Glomerular endothelial cell (primary cell): ENCODE measurements at places on chromosomes 2 and 18.

DNA sequence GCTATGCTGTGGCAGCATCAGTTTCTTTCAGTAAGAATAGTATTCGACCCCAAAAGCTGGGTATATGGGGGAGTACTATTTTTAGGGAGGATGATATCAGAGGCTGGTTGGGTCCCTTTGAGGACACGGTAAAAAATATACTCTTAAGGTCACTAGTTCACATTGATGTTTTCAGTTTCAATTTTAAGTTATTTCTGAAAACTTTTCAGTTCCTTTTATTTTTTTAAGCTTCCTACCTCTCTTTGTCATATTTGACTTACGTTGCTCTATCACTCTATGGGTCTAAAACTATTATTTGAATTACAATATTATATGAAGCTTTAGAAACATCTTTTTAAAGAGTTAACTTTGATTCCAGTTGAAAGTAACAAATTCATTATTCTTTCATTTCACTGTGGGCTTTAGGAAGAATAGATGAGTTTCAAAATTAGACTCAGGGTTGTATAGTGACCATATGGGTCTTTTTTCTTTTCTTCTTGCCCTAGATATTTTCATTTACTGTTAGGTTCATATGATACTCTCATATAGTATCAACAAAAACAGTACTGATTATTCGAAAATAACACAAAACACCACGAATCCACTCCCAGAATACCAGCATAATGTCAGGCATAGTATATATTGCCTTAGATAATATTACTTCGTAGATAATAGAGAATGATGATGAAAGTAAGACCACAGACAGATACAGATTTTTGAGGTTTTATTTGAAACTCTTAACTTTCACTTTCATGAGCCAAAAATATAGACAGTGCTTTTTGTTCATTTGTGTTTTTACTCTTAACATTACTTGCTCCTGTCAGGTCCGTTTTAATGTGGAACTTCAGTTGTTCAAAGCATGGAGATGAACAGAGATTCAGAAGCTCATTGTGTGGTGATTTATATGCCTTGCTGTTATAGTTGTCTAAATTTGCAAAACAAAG, 9.8 kb downstream of the RMDN2 start:
- DNase-seq = no peak

DNA sequence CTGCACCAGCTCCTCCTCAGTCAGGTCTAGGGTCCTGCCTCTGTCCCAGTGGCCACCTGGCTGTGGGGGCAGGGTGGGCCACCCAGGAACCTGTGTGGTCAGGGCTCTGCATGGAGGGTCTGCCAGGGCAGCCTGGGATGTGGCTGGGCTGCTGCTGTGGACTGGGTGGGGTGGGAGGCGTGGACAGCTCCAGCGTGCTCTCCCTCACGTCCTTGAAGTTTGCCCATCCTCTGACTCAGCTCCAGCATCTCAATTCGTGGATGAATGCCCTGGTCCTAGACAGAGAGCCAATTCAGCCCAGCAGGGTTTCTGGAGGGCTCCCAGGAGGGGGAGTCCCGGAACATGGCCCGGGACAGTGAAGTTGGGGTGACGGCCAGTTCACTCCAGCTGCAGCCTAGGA, 64.3 kb upstream of the EPAS1 start:
- no peak for DNase-seq

GRCh38 chr2:145086910-145087309, 567.0 kb upstream of the ZEB2 start:
- DNase-seq = no peak

- DNase-seq = no peak
Measured at GRCh38 chr18:43277164-43277600, at the start of gene SYT4. Gene SYT4 (minus strand): TSS chr18:43277490. CDS start chr18:43277281, 209 bp downstream.

DNA sequence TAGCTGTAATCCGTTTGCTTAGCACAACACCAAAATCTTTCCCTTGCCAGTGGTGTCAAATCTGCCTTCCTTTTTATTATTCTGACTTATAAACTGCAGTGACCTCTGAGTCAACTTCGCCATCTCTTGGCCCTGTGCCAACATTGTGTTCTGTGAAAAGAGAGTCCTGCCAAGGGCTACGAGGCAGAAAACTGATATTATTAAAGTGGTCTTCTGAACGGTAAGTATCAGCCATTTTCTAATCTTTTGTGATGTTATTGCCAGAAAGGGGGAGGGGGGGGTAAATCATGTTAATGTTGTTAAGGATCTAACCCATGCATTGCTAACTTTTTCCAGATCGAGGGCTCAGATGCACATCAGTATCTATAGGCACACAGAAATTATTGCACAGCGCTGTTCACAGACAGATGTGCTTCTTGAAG, 121.5 kb upstream of the LTBP1 start:
- DNase-seq = peak; percentile 54

- DNase-seq = no peak
Measured at GRCh38 chr2:202169832-202170424, 68.5 kb downstream of the SUMO1 start.

GRCh38 chr2:107278672-107279071, 392.7 kb upstream of the ST6GAL2 start:
- DNase-seq = no peak

DNA sequence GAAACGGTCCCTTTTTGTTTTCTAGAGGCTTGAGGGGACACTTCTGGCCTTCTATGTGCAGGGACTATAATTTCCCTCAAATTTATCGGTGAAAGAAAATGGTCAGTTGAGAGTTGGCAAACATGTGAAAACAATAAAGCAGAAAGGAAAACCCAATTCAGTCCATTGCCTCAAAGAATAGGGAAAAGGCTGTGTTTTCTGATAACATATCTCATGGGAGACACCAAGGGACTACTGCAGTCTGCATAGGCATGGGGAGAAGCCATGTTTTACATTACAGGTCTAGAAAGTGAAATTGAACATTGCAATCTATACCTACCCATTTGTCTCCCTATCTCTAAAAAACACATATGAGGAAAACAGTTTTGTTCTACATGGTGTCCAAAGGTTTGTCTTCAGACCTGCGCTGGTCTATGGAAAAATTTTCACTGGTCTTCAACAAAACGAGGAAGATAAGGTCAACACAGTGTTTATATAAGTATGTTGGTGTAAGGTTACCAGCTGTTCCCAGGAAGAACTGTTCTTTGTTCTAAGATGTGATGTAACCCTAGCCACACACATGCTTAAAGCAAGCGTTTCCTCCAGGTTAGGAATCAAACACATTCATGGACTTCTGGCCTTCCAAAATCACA, 179.7 kb downstream of the MREG start:
- DNase-seq = no peak

DNA sequence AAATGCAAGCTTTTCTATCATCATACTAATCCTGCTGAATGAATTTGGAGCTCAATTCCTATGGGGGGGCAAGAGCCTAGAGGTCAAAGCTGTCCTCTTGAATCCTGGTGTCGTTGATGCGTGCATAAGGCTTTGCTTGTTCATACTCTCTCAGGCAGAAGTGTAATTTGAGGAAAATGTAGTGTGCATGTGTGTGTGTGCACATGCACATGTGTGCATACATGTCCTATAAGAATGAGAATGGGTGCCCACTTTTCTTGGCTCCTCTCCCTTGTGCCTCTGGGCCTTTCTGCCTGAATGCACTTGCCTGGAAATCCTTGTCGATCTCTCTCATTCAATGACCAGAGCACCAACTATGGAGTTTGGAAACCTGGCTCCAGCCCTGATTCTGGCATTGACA, 28.5 kb upstream of the C18orf32 start:
- no peak for DNase-seq

DNA sequence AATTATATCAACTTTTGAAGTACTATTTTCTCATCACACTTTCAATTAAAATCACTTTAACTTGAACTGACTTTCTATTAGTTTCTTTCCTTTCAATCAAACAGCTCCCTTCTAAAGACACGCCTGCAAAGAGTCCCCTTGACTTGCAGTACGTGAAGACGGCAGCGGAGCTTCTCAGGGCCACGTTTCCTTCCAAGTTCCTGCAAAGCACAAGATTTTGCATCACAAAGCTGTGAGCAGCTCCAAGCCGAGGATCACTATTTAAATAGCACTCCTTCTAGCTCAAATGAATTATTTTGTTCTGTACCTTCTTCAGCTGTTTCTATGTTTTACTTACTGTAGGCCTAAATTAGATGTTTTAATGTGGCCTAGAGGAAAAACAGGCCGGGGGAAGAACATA, 30.8 kb downstream of the SH3YL1 start:
- no peak for DNase-seq

DNA sequence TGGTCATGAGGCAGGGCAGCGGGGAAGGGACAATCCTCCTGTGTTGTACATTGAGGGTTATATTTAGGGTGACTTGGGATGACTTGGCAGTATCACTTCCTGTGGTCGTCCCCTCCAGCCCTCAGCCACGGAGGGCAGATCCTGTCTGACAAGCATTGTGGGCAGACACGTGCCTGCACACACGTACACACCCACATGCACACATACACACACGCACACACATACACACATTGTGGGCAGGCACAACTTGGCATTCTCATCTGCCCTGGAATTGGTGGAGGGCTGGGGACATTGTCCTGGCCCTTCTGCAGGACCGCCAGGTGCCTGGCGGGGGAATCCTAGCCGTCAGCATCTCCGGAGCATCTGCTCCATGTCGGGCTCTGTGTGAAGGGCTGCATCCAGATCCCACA, 47.6 kb downstream of the ODC1 start:
- no peak for DNase-seq

DNA sequence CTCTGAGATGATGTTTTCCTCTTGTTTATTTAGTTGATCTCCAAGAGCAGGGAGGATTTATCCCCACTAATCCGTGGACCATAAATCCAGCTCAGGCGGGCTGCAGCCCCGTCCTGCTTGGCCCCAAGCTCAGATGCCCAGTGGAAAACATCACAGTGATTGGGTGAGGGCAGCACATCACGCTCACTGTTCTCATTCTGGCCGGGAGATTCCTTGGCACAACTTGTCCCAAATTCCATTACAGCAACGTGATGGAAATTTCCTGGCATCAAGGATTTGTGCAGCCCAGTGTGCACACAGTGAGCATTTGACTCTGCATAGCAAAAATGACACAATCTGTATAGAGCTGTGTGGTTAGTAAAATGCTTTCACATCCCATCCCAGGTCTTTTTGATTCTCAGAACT, 96.8 kb downstream of the VAPA start:
- DNase-seq = no peak

DNA sequence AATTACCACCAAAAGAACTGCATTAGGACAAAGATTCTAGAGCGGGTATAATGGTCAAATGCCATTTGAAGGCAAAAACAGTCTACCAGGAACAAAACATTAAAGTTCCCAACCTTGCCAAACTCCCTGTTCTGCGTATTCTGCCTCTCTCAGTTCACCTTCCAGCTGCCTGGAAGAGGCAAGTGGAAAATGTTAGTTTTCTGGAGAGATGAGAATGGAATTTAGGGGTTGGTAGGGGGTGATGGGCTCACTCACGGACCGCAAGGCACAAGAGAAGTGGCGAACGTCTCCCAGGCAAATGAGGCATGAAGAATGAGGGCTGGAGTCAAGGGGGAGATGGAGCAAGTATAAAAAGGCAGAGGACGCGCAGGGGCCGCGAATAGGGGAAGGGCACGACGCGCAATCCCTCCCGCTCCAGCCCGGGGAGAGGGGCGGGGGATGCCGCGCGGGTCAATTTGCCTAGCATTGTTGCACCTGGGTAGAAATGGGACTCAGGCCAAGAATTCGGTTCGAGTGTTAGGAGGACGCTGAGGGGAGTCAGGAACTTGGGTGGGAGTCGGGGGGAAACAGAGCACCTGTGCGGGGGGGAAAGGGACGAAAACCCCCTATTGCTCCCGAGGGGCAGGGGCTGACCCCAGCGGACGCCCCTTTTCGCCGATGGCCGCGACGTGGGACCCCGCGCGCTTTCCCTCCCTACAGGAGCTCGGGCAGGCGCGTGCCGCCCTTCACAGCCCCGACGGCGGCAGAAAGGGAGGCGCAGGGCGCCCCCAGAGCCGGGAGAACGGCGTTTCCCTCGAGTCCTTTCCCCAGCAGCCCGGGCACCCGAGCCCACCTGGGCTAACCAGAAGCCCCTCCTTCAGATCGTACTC, 573 bp downstream of the PAIP2B start:
- DNase-seq = no peak

DNA sequence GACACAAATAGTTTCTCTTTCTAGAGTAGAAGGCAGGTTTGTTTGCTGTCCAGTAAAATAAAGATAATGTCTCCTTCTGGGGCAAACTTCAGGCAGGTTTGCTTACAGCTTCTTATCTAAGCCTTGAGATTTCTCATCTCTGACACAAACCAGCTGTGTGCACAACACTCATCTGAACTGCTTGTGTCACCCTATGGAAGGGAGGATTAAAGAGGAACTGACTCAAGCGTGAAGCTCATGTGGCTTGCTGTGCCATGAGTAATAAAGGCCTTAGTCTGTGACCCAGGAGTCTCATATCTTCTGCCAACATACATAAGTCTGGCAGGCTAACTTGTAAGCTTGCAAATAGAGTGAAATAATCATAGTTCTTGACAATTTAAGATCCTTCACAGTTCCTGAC, 24.2 kb upstream of the CPO start:
- peak; percentile 25 for DNase-seq

GRCh38 chr2:165901620-165902298, 51.8 kb downstream of the TTC21B start:
- DNase-seq = no peak

GRCh38 chr2:139218181-139218580, 438.0 kb upstream of the NXPH2 start:
- DNase-seq = no peak

DNA sequence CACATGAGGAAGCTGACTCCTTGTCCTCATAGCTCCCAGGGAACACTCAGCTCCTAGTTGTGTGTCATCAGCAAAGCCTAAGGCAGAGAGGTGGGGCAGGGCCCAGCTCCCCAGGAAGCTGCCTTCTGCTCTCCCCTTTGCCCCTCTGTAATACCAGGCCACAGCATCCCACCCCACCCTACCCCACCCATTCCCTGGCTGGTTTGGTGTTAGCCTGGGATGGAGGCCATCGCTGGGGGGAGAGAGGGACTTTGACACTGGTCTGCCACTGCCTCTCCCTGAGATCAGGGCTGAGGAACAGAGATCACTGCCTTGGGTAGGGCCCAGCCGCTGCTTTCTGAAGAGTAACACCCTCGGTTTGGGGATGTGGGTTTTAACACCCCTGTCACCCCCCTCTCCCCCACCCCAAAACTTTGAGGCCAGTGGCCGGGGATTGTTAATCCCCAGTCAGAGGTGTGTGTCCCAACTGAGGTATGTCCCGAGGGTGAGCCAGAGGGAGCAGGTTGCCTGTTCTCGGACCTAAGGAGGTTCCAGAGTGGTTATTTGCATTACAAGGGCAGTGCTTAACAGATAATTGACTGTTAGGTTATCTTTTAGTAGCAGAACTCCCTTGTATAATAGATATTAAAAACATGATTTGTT, 41.4 kb downstream of the TET3 start:
- DNase-seq = no peak

DNA sequence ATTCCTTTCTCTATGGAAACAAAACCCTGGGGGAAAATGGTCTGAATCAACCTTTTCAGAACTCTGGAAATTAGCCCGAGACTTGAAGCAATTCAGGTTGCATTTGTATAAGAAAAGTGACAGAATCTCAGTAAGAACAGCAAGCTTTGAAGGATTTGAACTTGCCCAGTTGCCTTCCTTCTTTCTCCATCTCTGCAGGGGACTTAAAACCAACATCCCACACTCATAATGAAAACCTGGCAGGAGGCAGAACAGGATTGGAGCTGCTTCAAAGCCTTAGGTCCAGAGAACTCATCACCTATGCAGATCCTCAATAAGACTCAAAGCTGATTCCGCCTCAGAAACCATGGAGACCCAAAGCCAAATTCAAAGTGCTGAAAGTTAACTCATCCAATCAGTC, 790.5 kb upstream of the ID2 start:
- DNase-seq = no peak

- no peak for DNase-seq
Measured at GRCh38 chr18:26565514-26565913, 17.2 kb upstream of the KCTD1 start.

- DNase-seq = no peak
Measured at GRCh38 chr2:241579281-241579680, 20.7 kb downstream of the BOK start.

GRCh38 chr18:60493066-60493465, 120.5 kb upstream of the MC4R start:
- DNase-seq = no peak
